ENCODE measurements at places on chromosomes 5 and 9.

GRCh38 chr9:124004593-124004992 is 7.0 kb upstream of the LHX2 start:
- no peak for DNase-seq

- no peak for DNase-seq
Observed at GRCh38 chr9:107367727-107368502, 84.8 kb downstream of the RAD23B start.

- DNase-seq = no peak
Observed at GRCh38 chr9:101117161-101117560, 88.6 kb downstream of the PLPPR1 start.

- DNase-seq = no peak
Observed at GRCh38 chr5:67334373-67334772, 137.8 kb upstream of the CD180 start.

DNA sequence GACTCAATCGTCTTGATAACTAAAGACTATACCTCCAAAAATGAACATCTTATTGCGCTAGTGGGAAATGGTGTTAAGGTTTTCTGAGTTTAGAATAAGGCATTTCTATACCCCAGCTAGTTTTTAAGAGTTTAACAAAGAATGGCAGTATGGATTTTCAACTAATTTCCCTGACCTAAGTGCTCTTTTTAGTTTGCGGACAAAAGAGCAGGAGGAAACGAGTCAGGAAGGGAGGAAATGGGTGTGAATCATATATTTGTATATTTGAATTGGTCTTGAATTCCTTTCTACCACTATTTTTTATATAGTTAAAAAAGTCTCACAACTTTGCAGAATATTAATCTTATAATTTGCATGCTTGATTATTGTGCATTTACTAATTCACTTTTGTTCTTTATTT is 516.3 kb upstream of the ZNF608 start:
- DNase-seq = no peak

- no peak for DNase-seq
Observed at GRCh38 chr9:85108229-85108628, 438.7 kb downstream of the NTRK2 start.

- DNase-seq = no peak
Observed at GRCh38 chr5:136020001-136020382, 8.8 kb upstream of the TGFBI start.

- DNase-seq = no peak
Observed at GRCh38 chr5:136309932-136310598, 55.3 kb downstream of the TRPC7 start.

- no peak for DNase-seq
Observed at GRCh38 chr5:81408496-81408895, 14.6 kb upstream of the ACOT12 start.

GRCh38 chr5:73369278-73369677 is 79.3 kb downstream of the FOXD1 start:
- no peak for DNase-seq

GRCh38 chr9:109013679-109014607 is 644 bp upstream of the CTNNAL1 start:
- peak; percentile 1 for DNase-seq

DNA sequence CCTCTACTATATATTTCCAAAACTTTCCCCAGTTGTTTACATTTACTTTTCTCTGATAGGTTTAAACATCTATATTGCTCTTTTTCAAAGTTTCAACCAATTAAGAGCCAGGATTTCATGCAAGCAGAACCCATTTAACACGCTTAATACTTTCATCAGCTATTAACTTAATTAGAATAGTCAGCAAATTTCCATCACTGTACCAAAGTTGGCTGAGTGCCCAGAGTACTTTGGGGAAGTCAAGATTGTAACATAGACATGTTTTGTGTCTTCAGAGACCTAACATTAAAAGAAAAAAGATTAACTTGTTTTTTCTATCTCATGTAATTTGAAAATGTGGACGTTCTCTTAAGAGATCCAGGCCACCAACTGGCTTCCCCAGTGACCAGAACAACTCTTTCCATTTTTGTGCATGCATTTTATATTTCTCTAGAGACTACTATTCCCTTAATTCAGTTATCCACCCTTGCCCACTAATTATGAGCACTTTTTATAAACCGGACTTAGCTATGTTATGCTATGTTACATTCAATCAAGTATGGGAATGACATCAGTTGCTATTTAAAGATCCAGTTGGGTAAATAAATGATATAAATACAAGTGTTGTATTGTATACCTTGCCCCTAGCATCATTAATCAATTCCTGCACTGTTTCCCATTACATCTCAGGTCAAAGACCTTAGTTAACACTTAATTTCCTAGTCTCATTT is 478.1 kb upstream of the NMUR2 start:
- no peak for DNase-seq

DNA sequence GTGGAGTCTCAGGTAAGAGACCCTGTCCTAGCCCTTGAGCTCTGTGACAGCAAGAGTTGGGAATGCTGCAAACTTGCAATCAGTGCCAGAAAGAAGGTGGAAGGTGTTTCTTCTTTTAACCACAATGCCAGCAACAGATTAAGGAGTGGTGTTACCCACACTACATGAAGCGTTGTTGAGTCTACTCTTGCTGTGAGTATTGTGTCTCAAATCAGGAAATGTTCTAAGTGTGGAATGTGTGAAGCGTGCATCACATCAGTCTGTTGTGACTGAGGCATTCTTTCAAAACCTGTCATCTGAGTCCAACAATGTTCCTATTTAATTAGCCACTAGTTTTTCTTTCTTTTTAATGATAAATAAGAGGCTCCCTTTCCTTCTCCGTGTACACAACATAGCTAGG is 2.9 kb upstream of the LURAP1L start:
- DNase-seq = no peak

- no peak for DNase-seq
Observed at GRCh38 chr9:89495824-89496560, 1.9 kb downstream of the SEMA4D start.

DNA sequence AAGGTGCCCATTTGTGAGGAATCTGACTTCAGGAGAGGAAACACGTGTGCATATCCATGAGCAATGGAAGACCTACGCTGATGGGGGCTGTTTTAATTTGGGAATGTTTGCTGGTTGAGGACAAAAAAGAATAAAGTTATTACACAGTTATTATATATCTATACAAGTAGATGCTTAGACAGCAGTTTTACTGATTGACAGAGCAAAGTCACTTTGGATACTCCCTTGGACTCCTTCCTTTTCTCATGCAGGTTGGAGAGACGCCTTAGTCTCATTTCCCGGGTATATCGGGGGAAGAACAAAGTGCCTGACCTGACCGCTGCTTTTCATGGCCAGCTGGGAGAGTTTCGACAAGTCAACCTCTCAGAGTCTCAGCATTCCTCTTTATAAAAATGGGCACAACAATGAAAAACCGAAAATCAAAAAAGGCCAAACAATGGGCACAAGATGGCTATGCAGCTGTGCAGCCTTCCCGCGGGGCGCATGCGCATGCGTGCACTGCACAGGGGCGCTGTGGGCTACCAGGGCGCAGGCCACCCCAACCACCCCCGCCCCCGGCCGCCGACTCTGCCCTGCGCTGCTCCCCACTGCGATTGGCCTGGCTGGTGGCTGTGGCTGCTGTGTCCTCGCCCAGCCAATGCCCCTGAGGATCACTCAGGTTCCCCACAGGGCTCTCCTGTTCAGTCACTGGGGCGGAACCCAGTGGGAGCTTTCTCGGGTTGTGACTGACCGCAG is 18.1 kb downstream of the NFIL3 start:
- DNase-seq = no peak

DNA sequence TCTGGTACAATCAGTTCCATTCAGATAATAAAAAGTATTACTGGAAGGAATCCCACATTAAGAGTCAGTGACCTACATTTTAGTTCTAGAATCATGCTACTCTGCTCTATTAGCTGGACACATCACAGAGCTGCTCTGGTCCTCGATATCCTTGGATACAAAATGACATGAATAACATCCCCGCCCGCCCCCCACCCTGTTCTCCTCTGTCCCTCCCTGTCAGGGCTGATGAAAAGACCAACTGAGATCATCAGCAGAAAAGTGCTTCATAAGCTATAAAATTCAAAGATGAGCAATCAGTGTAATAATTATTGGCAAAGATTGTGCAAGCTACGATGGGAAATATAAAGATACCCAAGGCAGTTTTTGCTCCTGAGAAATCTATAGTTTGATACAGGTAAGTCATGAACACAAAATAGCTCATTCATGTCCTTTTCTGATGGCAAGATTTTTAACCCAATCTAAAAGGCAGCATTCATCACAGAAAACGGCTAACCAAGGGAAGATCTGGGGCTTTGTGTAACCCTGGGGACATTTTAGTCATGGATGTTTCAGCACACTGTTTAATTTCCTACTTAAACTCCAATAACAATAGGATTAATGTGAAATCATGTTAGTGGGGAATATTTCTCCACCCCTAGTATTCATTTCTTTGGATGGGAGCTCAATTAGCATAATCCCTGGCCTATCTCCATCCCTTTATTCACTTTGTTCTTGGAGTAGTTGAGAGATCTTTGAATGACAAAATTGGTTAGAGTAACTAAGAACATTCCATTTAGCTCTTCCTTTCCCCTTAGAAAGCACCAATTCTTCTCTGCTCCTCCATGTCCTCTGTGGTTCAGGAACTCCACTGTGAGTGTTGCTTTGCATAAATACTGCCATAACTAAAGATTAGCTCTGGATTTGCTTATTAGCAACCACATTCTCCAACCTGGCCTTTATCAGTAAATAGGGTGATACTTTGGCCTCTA is 459.4 kb upstream of the GRIA1 start:
- DNase-seq = no peak

GRCh38 chr9:114905170-114905940 is 25.0 kb downstream of the TNFSF8 start:
- no peak for DNase-seq

- DNase-seq = no peak
Observed at GRCh38 chr9:34575241-34575640, 14.3 kb downstream of the CNTFR start.

DNA sequence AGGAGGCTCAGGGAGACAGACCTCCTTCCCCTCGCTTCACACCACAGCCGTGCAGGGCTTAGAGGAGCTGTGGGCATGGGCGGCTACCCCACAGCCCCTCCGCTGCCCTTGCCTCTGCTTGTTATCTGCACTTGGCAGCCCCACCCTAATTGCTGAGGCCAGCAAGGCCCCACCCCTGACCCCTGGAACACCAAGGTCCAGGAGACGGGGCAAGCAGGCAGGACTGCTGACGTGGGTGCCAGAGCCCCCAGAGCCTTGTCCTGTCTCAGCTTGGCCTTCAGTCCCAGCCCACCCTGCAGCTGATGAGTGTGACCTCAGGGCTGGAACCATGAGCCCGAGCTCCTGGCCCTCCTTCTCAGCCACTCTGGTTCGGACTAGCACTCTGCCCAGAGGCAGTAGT is 29.1 kb upstream of the NEURL1B start:
- no peak for DNase-seq

GRCh38 chr5:133273661-133274596 is 222.1 kb downstream of the HSPA4 start:
- no peak for DNase-seq

GRCh38 chr5:119105971-119106370 is 35.1 kb downstream of the DMXL1 start:
- peak; percentile 16 for DNase-seq

DNA sequence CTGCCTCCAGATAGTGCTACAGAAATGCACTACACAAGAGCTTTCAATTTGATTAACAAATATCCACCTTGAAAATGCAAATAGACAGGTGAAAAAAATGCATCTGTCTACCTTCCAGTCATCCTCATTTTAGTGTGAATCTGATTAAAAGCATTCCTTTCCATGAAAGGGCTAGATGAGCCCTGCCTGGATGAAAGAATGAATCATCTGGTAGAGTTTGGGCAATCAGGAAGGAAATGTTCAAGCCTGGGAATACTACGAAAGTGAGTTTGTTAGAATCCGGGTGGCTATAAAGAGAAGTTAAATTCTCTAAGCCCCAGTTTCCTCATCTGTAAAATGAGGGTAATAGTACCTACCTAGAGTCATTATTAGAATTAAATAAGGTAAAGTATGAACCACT is 142.6 kb downstream of the FAM114A2 start:
- no peak for DNase-seq

DNA sequence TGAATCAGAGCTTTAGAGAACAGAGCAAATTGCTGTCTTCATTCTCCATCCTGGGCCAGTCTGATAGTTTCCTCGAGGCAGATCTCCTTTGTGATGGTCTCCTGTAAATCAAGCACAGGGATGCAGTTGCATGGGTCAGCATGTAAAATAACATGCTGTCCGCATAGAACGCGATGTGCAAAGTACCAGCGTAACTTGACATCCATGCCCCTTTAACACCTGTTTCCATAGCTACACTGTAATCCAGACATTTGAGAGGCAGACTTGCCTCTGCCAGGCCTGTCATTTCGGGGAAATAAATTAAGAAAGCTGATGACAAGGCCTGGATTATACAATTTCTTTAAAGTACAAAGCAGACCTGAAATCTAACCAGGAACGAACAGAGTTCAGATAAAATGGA is 413.5 kb downstream of the TLE4 start:
- no peak for DNase-seq

DNA sequence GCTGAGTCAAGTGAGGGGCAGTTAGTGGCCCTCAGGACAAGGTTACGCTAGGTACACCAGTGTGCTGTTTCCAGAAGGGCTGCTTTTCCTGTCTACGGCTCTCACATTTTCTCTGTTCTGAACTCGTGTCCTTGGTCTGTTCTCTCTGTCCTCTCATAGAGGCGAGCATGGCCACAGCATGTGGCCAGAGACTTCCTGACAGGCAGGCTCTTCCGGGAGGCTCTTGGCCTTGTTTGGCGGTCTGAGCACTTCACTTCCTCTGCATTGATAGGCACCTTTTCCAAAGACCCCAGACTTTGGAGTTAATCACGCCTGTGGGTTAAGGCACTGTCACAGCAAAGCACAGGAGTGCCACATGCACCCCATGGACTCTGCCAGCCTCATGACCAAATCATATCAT is 1.2 kb downstream of the CKMT2 start:
- DNase-seq = no peak

GRCh38 chr5:98836175-98836574 is 62.7 kb downstream of the RGMB start:
- no peak for DNase-seq

- no peak for DNase-seq
Observed at GRCh38 chr5:155069961-155070360, 56.4 kb downstream of the KIF4B start.
